Stomach (tissue), 19 donors: ENCODE measurements at places on chromosomes 1 and 21.
A peak's percentile ranks its signal among the peaks of the same experiment; 100 is the strongest.

GRCh38 chr1:152049291-152050083 is 12.7 kb upstream of the S100A11 start:
- DNase-seq = no peak

DNA sequence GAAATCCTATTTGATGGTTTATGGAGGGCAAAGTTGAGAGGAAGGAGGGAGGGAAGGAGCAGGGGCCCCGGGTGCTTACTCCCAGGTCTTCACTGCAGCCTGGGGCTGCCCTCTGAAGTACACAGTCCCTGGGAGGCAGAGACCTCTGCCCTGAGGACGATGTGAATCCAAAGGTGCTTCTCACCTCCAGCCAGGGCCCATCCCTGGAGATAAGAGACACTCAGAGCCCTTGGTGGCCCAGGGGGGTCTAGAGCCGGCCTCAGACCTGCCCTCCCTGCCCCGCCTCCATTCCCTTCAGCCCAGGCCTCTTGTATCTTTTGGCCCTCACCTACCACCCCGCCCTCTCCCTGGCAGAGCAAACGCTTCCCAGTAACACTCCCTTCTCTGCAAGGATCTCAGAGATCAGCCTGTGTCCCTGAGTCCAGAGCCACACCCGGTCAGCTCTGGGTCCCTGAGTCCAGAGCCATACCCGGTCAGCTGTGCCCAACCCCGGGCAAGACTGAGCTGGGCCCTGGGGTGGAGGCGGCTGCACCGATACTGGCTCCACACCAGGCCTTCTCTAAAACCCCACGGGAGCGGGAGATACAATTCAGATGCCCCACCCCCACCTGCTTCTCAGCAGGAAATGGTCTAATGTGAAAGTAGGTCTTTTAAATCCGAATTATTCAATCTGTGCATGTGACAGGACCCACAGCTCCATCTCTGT is 3.6 kb upstream of the GNB1 start:
- peak; percentile 77 for DNase-seq

GRCh38 chr1:162038624-162039023 is 15.0 kb upstream of the OLFML2B start:
- DNase-seq = no peak

GRCh38 chr1:234486858-234487840 is 8.2 kb upstream of the TARBP1 start:
- DNase-seq = peak; percentile 89

- no peak for DNase-seq
Observed at GRCh38 chr1:201062511-201063091, 39.1 kb upstream of the KIF21B start.

DNA sequence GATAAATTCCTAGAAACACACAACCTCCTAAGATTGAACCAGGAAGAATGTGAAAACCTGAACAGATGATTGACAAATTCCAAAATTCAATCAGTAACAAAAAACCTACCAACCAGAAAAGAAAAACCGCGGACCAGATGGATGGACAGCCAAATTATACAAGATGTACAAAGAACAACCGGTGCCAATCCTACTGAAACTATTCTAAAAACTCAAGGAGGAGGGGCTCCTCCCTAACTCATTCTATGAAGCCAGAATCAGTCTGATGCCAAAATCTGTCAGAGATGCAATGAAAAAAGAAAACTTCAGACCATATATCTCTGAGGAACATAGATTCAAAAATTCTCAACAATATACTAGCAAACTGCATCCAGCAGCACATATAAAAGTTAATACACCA is 262.4 kb upstream of the DAB1 start:
- no peak for DNase-seq

DNA sequence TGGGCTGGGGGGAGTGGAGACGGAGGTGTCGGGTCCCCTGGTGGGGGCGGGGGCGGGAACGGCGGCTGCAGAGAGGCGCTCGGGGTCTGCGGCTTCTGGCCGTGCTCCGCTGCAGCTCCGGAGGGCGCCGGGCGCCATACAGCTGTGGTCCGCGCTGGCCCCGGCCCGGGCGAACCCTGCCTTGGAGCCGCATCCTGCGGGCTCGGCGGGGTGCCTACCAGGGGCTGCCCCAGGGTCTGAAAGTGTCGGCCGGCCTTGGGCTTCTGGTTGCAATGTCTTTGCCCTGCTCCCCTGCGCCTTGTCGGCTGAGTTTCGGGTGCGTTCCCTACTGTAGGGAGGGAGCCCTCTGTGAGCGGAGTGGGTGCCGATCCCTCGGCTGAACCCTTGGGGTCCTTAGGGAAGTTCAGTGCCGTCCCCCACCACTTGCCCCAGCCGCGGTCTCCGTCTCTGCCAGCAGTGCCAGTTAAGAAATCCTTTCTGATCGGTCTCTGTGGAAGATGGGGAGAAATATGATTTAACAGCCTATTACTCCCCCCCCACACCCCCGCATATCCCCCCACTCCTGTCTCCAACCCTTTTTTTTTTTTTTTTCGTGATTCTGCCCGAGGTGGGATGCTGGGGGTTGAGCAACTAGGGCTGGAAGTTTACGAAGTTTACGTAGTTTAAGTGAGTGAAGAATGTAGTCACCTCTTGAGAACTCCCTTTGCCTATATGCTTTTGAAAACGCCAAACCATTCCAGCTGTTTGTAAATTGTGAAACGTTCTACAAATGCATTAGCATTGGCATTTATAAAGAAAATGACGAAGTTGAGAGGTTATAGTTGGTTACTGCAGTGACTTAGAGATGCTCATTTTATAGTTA is 588 bp downstream of the NEXN start:
- peak; percentile 75 for DNase-seq

DNA sequence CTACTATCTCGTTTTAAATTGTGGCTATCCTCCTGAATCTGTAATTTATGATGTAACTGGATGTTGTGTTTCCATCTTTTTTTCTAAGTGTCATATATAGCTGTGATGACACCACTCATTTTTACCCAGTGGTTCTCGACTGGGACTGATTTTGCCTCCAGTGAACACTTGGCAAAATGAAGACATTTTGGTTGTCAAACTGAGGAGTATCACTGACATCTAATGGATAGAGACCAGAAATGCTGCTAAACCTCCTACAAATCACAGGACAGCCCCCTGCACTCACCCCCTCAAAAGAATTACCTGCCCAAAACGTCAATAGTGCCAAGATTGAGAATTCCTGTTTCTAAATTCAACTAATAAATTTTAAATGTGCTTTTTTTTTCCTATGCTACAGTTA is 1.9 kb downstream of the TRMT13 start:
- no peak for DNase-seq

DNA sequence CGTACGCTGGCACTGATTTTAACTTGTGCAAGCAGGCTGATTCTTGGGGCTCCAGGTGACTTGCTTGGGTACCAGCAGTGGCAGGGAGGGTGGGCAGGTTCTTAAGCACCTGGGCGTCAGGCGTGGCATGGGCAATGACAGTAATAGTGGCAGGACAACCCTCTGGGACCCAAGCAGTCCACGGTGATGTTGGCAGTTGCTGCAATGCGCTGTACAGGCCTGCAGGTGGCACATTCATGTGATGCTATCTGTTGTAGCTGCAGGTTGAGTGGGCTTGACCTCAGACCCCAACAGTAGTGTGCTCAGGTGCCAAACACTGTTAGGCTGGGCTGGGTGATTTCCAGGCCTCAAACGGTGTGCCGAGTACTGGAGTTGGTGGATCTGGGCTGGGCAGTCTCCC is 10.2 kb upstream of the OR10J4 start:
- DNase-seq = no peak

- no peak for DNase-seq
Observed at GRCh38 chr1:30386156-30386926, 337.0 kb downstream of the MATN1 start.

- DNase-seq = no peak
Observed at GRCh38 chr1:190274721-190275120, 202.9 kb downstream of the BRINP3 start.

GRCh38 chr1:54465351-54465811 is 59.2 kb upstream of the SSBP3 start:
- DNase-seq = peak; percentile 73

DNA sequence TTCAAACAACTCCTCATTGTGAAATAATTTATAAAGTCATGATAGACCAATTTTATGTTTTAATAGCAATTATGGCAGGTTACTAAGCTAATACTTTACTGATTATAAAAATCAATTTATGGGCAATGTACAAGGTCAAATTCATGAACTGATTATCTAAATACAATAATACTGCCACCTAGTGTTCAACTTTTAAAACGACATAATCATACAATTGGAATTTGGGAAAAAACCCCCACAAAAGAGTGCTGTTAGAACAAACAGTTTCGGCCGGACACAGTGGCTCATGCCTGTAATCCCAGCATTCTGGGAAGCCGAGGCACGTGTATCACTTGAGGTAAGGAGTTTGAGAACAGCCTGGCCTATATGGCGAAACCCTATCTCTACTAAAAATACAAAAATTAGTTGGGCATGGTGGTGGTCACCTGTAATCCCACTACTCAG is 14.0 kb downstream of the GTF2B start:
- DNase-seq = no peak

DNA sequence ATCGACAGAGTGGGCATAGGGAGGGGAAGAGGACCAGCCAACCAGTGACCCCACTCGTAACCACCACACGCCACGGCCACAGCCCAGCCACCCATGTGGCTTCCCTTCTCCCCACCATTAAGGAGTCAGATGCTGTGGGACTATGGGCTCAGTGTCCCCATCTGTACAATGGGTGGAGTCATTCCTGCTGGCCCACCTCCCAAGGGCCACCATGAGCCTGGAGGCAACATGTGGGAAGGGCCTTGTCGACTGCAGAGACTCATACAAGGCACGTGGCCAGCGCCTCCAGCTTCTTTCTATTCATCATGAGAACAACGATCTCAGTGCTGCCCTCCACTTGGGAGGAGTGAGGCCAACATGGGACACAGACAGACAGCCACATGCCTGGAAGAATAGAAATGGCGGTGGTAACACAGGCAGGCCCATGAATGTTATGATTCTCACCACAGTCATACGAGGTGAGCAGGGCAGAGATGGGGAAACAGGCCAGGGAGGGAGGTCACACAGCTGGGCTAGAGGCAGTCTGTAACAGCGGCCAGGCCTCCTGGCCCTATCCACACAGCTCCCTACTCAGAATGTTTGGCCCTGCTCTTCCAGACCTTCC is 16.1 kb downstream of the LRP8 start:
- no peak for DNase-seq

- DNase-seq = no peak
Observed at GRCh38 chr1:63821091-63822005, 47.5 kb downstream of the ROR1 start.

DNA sequence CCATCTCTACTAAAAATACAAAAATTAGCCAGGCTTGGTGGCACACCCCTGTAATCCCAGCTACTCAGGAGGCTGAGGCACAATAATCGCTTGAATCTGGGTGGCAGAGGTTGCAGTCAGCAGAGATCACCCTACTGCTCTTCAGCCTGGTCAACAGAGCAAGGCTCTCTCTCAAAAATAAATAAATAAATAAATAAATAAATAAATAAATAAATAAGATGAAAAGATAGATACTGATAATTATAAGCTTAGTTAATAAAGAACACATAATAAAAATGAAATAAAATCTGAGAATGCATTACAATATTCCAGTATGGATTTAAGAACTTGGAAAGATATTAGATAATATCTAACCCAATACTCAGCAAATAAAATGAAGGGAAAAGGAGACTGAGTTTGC is 235.9 kb upstream of the DAB1 start:
- no peak for DNase-seq

DNA sequence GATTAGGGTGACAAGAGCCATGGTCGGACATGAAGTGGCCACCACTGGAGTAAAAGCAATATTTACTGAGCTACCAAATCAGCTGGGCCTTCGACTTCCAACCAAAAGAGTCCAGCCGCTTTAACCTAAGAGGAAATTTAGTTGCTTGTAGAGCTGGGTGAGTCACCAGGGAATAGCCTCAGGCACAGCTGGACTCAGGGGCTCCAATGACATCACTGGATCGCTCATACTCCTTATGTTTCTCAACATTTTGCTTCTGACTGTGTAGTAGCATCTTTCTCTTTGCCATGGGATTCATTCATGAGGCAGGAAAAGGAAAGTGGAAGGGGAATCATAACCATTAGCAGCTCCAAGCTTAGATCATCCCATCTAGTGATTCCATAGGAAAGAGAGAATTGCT is 664.4 kb downstream of the MATN1 start:
- DNase-seq = no peak

DNA sequence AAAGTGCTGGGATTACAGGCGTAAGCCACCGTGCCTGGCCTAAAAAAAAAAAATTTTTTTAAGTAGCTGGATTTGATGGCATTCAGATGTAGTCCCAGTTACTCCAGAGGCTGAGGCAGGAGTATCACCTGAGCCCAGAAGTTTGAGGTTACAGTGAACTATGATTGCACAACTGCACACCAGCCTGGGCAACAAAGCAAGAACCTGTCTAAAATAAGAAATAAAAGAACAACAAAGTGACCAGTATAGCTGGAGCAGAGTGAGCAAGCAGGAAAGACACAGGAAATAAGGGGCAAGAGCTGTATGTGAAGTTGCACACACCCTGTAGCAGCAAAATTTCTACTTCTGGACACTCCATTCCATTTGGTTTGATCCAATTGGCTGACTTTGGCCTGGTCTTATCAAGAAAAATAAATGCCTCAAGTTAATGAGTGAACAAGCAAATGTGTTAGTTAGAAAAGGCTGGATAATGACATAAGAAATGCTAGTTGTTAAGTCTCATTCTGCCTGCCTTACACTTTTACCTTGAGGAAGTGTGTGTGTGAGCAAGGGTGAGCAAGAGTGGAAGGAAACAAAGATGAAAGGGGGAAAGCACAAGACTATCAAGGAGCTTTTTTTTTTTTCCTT is 7.9 kb downstream of the ATP5IF1 start:
- no peak for DNase-seq

DNA sequence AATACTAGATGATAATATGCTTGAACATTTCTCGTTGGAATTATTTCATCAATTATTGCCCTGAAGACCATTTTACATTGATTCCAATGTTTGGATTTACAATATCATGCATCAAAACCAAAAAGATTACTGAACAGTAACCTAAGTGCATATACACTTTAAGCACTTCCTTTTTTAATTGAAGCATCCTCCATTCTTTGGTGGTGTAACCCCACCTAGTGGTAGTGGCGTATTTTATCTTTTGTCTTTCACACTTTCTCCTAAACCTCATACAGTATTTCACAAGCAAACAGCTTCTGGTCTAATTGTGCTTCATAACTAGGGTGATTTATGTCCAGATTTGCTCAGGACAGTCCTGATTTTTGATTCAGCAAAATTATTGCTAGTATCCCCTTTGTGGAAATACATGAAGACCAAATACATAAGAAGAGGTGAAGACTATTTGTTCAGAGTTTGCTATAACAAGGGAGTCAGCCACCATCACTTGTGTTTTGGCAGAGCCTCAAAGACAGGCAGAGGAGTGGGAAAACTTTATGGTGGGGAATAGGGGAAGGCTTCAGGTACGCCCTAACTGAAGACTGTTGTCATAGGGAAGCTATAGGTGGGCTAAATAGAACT is 3.4 kb upstream of the NVL start:
- peak; percentile 83 for DNase-seq

GRCh38 chr1:125064481-125064880 is 3879.7 kb downstream of the SRGAP2C start:
- no peak for DNase-seq

DNA sequence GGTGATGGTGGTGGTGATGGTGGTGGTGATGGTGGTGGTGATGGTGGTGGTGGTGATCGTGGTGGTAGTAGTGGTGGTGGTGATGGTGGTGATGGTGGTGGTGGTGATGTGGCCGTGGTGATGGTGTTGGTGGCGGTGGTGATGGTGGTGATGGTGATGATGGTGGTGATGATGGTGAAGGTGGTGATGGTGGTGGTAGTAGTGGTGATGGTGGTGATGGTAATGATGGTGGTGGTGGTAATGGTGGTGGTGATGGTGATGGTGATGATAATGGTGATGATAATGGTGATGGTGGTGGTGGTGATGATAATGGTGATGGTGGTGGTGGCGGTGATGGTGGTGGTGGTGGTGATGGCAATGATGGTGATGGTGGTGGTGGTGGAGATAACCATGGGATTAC is 6.8 kb upstream of the COL6A2 start:
- no peak for DNase-seq
